ENCODE measurements at places on chromosomes 4 and X.

DNA sequence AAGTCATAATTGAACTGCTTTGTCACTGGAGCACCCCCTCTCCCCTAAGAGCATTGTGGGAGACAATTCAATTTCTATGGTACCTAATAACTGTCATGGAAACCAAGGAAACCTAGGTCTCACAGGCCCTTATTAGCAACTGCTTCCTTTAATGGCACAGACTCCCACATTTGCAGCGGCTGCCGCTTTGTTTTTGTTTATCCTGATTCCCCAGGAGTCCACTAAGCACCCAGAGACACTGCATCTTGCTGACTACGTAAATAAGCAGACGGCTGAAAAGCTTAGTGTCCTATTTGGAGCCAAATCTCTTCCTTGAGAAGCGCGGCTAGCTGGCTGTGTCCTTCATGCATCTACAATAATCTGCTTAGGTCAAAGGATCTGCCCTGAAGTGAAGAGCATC, 494.4 kb downstream of the TMA16 start:
- no peak for DNase-seq

- DNase-seq: no peak
These were observed at the start of gene SLITRK4 for GRCh38 chrX:143635915-143636314. Gene SLITRK4, minus strand, starts transcription at chrX:143636101. Its CDS starts 4,993 bp downstream, at chrX:143631108.

- no peak for DNase-seq
These were observed 917.2 kb downstream of the DMD start for GRCh38 chrX:32293962-32294700.

DNA sequence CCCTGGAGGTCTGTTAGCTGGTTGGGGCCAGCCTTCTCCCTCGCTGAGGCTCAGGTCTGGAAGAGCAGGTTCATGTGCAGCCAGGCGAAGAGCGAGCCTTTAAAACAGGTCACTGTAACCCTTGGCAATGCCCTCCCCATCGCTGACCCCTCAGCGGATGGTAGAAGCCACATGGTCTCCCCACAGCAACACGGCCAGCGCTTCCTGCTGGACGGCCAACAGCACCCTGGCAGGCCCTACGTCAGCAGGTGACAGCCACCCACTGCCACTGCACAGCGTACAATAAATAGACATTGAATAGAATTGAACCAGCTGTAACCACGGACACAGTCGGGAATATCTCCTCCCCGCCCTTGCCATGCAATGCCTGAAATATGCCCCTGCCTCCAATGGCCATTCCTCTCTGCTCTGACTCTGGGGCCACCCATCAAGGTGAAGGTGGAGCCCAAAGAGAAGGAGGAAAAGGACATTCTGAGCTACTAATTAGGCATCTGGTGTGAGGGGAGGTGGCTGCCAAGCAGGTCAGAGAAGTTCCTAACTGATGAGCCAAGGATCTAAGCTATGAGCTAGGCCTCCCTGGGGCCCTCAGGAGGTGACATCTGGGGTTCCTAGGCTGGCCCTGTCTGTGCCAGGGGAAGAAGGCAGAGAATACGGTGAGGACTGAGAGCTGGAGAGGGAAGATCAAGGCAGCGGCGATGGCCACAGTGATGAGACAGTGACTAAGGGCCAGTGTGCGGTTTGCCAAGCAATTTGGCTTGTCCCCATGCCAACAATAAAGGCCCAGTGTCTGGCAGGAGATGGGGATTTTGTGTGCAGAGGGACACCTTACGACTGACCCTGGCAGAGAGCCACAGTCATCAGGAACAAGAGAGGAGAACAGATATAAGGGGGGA, 202.3 kb downstream of the BCOR start:
- no peak for DNase-seq

GRCh38 chrX:9765072-9765736, 443 bp downstream of the GPR143 start:
- no peak for DNase-seq

- DNase-seq: no peak
These were observed 103.9 kb downstream of the PPA2 start for GRCh38 chr4:105369988-105370387.

DNA sequence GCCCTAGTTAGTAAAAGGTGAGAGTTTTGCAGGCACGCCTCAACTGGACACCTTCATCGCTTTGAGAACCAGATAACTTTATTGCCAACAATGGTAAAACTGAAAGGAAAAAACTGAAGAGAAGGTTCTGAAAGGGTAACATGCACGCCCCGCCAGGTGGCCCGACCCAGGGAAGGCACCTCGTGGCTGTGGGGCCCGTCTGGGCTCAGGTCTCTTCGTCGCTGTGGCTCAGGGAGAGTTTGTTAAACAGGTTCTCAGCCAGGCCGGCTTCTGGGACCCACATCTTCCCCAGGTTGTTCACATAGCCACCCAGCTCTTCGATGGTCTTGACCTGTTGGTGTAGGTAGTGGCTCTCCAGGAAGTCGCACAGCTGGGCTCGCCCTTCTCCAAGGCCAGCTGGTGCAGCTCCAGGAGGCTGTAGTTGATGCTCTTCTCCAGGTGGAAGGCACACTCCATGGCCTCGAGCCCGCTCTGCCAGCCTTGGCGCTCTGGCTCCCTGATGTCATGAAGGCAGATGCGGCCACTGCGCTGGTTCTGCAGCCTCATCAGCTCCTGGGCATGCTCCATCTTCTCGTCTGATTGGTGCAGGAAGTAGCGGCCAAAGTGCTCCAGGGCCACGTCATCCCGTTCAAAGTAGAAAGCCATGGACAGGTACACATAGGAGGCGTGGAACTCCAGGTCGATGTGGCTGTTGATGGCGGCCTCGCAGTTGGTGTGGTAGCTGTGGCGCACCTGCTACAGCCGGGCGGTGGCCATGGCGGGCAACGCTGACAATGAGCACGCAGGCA, 69.7 kb downstream of the FAM47C start:
- DNase-seq: no peak

All from tibial nerve (tissue), 4 donors.